Iris pigment epithelial cell (primary cell): ENCODE measurements at places on chromosomes 7 and 10.

DNA sequence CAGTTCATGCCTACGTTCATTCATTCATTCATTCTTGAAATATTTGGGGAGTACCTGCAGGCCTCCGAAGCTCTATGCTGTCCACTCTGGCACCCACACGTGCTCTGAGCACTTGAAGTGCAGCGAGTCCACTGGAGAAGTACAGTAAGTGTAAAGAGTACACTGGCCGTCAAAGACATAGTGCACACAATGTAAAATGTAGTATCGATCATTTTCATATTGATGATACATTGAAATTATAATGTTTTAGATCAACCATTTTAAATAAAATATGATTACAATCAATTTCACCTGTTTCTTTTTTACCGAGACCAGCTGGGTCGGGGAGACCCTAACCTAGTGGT is 37.0 kb upstream of the PURB start:
- no peak for DNase-seq

GRCh38 chr10:6005856-6006395 is 28.6 kb upstream of the IL15RA start:
- DNase-seq, result no peak

DNA sequence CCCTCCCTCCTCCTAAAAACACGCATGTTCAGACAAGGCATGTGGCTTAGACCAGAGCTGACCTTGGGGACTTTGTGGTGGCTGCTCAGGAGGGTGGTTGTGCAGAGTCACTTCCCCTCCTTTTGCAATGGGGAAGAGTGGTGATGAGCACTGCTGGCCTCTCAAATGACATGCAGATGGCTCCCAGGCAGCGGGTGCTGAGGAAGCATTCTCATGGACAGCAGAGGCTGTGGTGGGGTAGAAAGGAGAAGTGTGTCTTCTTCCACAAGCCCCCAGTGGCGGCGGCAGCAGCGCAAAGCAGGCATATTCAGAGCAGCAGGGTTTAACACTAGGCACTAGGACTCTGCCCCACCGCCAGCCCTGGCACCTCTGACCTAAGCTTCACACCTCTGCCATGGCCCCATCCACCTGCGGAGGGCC is 105.9 kb upstream of the ANLN start:
- DNase-seq, result no peak

DNA sequence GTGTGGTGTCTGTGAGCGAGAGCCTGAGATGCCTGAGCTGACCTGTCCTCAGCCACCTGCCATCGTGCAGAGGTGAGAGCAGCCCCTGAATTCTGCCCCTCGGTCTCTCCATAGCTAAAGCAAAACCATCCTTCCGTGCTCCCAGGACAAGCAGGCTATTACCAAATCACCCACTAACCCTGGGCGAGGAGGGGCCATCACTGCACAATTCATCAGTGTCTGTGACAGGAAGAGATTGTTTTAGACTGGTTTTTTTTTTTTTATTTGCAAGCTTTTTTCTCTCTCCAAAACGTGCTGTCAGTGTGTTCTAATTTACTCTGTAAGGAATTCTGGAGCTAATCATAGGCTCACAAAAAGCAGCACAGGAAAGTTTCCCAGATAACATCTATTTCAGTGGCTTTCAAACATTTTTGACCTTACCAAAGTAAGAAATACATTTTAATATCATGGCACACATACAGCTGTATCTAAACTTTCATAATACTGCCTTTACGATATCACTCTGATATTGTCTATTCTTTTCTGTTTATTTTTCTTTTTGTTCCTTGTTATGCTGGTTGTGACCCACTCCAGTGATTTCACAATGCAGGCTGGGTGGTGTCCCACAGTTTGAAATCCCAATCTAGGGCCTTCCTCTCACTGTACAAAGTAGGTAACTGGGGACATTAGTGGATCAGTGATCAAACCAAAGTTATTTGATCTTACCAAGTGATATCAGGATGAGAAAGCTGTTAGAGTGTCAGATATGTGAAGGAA is 62.8 kb downstream of the EGFR start:
- no peak for DNase-seq

- DNase-seq, result peak; percentile 19
These were observed 160.2 kb upstream of the SVIL start for GRCh38 chr10:29794776-29795611.
